Cerebellar nuclear complex (tissue), 1 donor: ENCODE measurements at places on chromosomes 12 and 14.

GRCh38 chr12:106954462-106955376 is 988 bp upstream of the TMEM263 start:
- no peak for DNase-seq

GRCh38 chr14:75896341-75896740 is 85.5 kb downstream of the TGFB3 start:
- no peak for DNase-seq

- DNase-seq, result no peak
Observed at GRCh38 chr12:22101749-22102243, 55.8 kb downstream of the CMAS start.

DNA sequence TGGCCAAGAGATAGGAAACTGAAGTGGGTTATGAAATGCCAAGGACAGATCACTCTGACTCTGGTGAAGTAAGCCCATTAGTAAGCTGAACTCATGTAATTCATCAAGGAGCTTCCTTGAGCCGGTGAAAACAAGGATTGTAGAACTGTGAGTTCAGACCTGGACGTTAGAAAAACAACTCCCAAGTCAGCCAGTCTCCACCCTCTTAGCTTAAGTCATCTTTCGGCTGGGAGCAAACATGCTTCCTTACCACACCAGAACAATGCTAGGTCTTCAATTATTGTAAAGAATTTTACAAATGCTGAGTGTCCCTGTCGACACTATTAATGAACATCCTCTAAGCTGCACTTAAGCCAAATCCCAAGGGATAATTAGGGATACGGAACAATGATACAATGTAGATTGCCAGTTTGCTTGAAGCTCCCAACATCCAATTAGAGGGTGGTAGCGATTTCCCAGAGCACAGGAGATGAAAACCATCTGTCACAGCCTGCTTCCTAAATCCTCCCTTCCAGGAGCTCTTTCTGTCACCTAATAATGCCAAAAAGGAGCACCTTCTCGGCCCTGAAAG is 45.7 kb upstream of the VASH1 start:
- DNase-seq, result no peak

- no peak for DNase-seq
Observed at GRCh38 chr14:37172024-37172869, at the start of gene SLC25A21. SLC25A21 (minus strand) TSS chr14:37172606.

DNA sequence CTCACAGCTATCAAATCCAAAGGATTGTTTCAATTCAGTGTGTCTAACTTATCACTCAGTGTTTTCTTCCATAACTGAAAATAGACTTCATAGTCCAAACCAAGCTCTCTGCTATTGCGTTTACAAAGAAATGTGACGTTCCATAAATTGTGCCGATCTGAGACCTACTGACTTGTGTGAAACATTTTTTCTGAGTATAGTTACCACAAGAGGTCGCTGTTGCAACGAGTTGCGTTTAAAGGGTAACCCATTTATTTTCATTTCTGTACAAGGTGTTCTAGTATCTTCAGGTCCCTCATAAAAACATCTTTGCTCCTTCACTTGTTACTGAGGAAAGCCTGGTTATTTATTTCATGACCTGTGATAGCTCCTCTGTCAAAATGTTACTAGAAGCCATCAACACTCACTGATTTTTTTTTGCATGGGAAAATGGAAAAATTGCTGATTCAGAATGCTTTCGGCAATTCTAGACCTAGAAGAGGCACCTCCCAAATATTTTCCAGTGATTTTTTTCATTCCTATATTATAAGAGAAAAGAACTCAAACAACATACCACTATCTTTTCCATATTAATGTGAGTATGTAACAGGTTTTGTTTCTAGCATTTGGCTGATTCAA is 60.9 kb upstream of the OR4E1 start:
- no peak for DNase-seq

- DNase-seq, result no peak
Observed at GRCh38 chr12:29334937-29335336, 46.0 kb downstream of the ERGIC2 start.

- no peak for DNase-seq
Observed at GRCh38 chr12:106358396-106359241, 1.1 kb downstream of the POLR3B start.

GRCh38 chr12:56244494-56244893 is 13.7 kb downstream of the ANKRD52 start:
- no peak for DNase-seq

- DNase-seq, result no peak
Observed at GRCh38 chr12:123056709-123057108, 76.2 kb downstream of the ARL6IP4 start.
